Inflammatory macrophage treated with lipopolysaccharide for 1 hour (primary cell): ENCODE measurements at places on chromosomes 12 and 14.

- DNase-seq = no peak
These were observed 41.0 kb downstream of the TRAFD1 start for GRCh38 chr12:112166051-112167015.

DNA sequence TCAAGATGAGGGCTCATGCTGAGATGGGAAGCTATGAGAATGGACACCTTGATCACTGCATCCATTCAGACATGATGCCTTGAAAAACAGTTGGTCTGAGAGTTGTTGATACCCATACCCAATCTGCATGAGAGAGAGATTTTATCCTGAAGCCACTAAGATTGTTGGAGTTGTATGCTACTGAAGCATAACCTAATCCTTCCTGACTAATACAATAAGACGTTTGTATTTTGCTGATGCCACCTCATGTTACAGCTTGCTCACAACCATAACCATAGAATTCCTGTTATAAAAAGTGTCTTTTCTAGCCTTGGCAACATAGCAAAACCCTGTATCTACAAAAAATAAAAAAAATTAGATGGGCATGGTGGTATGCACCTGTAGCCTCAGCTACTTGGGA, 12.7 kb upstream of the SERPINA1 start:
- DNase-seq = no peak

DNA sequence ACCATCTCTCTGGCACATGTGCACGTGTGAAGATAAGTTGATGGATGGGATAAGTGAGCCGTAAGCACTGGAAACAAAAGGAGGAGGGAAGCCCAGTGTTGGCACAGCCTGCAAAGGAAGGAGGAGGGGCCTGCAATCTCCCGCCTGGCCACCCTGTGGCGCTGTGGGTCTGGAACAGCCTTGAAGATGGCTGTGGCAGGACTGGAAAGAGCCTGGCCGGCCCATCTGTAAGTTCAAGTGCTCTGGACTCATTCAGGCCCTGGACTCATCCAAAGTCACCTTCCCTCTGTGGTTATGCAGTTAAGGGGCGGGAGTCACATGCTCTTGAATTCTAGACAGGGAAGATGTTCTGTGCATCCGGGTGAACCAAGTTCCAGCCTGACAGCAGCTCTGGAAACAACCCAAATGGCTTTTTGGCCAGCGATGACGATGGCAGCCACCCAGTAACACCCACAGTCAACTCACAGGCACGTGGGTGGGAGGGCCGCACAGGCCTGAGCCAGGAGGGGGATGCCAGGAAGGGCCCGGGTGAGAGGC, 50.4 kb downstream of the CHGA start:
- peak; percentile 77 for DNase-seq

- DNase-seq = no peak
These were observed 89.3 kb upstream of the MED13L start for GRCh38 chr12:116366824-116367223.

DNA sequence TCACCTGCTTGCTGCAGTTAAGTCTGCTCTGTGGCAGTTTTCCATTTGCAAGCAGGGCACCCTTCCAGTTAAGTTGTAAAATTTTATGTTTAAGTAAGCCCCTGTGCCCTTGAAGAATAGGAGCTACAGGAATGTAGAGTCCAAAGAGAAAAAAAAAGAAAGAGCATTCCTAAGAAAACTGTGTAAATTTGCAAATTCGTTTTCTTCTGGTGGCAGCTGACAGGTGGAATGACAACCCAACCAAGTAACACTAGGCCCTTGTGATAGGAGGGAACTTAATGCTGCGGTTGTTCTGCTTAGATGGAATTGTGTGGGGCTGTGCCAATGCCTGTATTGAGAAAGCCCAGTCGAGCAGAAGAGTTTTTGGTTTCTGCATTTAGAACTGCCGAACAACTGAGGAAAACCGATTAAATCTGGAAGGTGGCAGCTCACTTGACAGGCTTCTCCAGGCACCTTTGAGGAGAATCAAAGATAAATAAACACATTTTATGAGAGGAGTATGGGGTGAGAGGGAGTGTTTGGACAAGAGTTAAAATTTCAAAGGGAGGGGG, 280.0 kb downstream of the RAD51B start:
- no peak for DNase-seq

DNA sequence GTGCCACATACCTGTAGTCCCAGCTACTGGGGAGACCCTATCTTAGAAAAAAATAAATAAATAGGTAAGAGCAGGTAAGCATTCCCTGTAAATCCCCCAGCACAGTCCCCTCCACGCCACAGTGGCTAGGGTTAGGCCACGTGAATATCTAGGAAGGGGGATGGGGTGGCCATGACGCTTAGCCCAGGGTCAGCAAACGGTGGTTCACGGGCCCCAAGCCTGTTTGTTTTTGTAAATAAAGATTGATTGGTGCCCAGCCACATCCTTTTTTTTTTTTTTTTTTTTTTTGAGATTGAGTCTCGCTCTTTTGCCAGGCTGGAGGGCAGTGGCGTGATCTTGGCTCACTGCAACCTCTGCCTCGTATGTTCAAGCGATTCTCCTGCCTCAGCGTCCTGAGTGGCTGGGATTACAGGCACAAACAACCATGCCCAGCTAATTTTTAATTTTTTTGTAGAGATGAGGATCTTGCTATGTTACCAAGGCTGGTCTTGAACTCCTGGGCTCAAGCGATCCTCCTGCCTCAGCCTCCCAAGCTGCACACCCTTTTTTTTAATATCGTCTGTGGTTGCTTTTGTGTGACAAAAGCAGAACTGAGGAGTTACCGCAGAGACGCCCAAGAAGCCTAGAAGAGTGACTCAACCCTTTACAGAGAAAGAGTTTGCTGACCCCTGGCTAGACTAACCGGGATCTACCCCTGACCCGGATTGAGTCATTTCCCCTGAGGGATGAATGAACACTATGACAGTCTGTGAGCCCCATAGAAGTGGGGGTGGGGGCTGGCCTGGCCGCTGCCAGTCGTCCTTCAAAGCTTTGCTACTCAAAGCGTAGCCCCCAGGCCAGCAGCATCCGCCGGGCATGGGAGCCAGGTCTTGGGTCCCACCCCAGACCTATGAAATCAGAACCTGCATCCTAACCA, 113.7 kb upstream of the NCOR2 start:
- DNase-seq = peak; percentile 86

DNA sequence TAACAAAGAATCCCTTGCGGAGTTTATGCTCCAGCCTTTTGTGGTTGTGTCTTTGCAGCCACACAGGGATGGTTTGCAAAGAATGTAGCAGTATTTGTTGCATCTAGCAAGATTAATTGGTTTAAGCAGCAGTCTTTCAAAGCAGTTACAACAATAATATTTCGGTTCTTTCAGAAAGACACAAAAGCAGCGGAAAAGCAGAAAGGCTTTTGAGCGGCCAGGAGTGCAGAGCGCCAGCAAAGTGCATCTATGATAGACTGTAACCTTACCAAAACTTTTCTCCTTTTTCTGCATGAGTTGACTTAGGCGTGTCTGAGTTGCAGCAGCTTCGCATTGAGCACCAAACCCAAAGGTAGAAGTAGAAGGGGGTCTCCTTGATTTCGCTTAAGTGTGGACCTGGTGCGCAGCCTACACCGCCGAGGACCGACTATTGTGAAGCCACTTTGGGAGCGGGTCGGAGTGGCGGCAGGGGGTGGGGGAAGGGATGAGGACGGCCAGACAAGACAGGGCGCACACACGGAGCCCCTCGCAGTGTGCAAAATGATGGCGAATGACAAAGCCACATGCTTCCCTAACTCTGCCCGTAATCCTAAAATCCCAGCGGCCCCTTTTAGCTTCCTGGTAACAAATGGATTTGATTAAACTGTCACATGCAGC, 1.2 kb downstream of the LMO3 start:
- DNase-seq = no peak

- DNase-seq = peak; percentile 85
These were observed 43.4 kb upstream of the SPTLC2 start for GRCh38 chr14:77659831-77660230.

- DNase-seq = no peak
These were observed 6.0 kb upstream of the KCNH5 start for GRCh38 chr14:63051301-63051700.

DNA sequence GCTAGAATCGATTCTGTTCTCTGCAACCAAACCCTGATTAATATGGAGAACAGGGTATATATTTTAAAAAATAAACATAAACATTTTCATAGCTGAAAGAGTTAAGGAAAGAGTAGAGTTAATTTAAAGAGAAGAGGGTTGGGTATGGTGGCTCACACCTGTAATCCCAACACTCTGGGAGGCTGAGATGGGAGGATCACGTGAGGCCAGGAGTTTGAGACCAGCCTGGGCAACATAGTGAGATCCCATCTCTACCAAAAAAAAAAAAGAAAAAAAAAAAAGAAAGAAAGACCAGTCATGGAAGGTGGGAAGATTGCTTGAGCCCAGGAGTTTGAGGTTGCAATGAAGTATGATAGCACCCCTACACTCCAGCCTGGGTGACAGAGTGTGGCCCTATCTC, 25.5 kb downstream of the GTSF1 start:
- DNase-seq = no peak

- no peak for DNase-seq
These were observed 151.5 kb upstream of the SLC38A2 start for GRCh38 chr12:46523863-46524770.

GRCh38 chr12:113803759-113804140, 162.4 kb downstream of the RBM19 start:
- DNase-seq = no peak

DNA sequence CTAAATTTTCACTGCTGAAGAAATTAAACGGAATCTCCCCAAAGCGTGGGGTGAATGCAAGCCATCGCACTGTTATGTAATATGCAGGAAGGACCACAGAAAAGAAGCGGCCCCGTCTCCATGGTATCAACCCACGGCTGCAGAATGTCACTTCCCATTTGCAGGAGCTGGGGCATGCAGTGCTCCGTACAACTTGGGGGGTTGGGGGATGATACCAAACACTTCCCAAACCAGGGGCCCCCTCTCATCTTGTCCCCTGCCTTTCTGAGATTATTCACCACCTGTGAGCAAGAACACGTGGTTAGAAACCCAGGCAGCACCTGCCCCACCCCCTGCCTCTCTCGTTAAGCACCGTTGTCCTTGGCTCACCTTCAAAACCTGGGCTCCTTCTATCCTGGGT, 505.1 kb upstream of the TMEM132C start:
- DNase-seq = peak; percentile 81

- DNase-seq = no peak
These were observed 15.2 kb upstream of the LUM start for GRCh38 chr12:91126516-91126915.

DNA sequence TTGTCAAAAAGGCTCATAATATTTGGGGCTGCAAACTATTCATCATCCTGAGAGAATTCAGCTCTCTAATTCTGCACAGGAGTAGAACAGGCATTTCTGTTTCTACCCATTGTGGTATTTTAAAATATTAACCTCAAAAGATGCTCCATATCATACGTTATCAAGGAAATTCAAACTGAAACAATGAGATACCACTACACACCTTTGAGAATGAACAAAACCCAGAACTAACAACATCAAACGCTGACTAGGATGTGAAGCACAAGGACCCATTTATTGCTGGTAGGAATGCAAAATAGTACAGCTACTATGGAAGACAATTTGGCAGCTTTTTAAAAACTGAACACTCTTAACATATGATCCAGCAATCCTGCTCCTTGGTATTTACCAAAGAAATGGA, 171.8 kb downstream of the DUSP6 start:
- no peak for DNase-seq

- DNase-seq = no peak
These were observed 118.4 kb downstream of the PPHLN1 start for GRCh38 chr12:42444192-42444943.

DNA sequence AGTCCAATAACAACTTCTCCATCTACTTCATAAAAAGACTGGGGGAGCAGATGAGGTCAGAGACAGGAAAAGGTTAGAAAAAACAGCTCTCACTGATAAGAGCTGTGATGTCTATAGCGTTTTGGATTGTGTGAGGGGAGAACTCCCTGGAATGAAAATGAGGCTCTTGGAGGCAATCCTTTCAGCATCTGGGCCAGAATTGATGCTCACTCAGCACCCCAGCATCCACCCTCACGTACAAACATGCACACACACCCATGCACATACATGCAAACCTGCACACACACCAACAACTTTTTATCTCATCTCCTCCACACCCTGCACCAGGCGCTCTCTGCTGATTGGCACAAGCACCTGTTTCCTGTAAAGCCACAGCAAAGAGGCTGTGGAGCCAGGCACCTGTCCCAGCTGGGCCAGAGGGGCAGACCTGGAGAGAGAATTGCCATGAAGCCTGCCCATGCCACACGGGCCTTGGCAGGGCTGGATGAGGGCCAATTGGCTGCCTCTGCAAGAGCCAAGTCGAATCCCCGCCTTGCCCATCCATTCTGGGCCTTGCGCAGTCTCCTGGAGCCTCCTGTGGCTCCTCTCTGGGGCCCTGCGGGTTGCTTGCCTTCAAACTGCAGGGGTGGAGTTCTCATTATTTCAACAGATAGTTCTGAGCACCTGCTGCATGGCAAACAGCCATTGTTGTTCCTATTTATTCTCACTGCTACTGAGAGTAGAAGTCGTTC, 53.1 kb downstream of the SYNE3 start:
- no peak for DNase-seq

- DNase-seq = no peak
These were observed 295.1 kb upstream of the SFSWAP start for GRCh38 chr12:131415781-131416180.

GRCh38 chr12:124085419-124086296, 112.6 kb downstream of the ZNF664 start:
- DNase-seq = no peak

DNA sequence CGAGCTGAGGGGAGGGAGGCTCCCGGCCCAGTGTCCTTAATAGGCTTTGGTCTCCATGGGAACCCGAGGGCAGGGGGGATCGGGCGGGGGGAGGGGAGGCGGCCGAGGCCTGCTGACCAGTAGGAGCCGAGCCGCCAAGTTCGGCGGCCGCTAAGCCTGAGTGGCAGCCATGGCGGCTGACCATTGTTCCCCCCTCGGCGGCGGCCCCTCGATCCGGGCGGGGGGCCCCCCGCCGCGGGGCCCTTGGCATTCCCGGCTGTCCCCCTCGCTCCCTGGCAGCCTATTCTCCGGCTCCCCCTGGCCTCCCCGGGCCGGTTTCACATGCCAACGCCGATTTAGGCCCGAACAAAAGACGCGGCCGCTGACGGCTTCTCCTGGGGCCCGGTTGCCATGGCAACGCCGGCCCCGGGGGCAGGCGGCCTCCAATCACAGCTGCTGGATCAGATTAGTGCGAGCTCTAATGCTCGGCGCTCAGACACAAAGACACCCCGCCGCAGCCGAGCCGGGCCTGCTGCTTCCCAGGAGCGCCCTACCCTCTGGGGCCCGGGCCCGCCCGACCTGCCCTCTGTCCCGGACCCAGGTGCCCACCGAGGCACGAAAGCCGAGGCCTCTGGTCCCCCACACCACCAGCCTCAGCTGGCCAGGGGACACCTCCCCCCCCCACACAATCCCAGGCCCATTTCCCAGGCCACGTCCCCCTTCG, 7.3 kb downstream of the MSI1 start:
- no peak for DNase-seq

- no peak for DNase-seq
These were observed 861 bp upstream of the MDGA2 start for GRCh38 chr14:47676315-47676617.

DNA sequence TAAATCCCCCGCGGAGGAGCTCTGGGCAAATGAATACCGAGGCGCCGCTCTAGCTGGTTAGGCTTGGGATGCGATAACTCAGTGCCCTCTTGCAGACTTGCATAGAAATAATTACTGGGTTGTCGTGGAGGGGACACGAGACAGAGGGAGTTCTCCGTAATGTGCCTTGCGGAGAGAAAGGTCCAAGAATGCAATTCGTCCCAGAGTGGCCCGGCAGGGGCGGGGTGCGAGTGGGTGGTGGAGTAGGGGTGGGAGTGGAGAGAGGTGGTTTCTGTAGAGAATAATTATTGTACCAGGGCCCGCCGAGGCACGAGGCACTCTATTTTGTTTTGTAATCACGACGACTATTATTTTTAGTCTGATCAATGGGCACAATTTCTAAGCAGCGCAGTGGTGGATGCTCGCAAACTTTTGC, 2.5 kb upstream of the TBX5 start:
- no peak for DNase-seq
